GM23248 (cell line): ENCODE measurements at places on chromosomes 3 and 15. TPM values are rescaled to one million over a fixed set of nuclear protein-coding genes. Genes with fewer than 3 reads are reported as not detected.

DNA sequence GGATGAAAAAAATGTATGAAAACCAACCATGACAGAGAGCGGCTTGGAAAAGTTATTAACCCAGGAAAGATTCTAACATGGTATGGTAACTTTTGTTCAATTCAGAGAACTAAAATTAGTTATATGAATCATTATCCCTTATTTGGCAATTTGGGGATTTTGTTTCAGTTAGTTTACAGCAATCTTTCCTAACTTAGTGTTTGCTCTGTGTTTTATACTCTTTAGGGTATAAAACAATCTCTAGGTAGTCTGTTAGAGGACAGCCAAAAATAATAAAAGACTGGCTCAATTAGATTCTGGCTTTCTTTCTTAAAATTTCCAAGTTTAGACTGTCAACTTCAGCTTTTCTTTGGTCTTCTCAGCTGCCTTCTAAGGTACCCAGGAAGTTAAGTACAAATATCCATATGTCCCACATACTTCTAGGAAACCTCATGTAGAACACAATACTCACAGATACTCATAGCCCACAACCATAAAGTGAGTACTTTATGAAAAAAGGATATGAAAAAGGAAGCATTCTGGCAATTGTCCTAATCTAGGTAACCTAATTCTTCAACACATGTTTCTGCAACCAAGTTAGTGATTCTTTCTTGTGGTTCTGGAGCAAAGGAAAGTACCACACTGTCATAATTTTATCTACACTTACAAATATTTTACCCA, 849.3 kb downstream of the ROBO1 start:
- peak overlapping the region; percentile 80 for H3K27ac ChIP-seq
- H3K36me3 ChIP-seq: no peaks in the 10 kb centered on the region
- H3K4me3 ChIP-seq: no peak overlapping the region
- H3K4me1 ChIP-seq: peaks cover 21% of the 10 kb centered on the region
- peak; percentile 46 for DNase-seq
- no peaks in the 10 kb centered on the region for H3K27me3 ChIP-seq

Gene DUOXA2
- not detected in 2 replicates for total RNA-seq

GRCh38 chr3:15271785-15272381, 60.5 kb downstream of the SH3BP5 start:
- H3K36me3 ChIP-seq: no peaks in the 10 kb centered on the region
- H3K27ac ChIP-seq: no peak overlapping the region
- no peaks in the 10 kb centered on the region for H3K27me3 ChIP-seq
- peaks cover 32% of the 10 kb centered on the region for H3K4me1 ChIP-seq
- no peak for DNase-seq
- no peak overlapping the region for H3K4me3 ChIP-seq

DNA sequence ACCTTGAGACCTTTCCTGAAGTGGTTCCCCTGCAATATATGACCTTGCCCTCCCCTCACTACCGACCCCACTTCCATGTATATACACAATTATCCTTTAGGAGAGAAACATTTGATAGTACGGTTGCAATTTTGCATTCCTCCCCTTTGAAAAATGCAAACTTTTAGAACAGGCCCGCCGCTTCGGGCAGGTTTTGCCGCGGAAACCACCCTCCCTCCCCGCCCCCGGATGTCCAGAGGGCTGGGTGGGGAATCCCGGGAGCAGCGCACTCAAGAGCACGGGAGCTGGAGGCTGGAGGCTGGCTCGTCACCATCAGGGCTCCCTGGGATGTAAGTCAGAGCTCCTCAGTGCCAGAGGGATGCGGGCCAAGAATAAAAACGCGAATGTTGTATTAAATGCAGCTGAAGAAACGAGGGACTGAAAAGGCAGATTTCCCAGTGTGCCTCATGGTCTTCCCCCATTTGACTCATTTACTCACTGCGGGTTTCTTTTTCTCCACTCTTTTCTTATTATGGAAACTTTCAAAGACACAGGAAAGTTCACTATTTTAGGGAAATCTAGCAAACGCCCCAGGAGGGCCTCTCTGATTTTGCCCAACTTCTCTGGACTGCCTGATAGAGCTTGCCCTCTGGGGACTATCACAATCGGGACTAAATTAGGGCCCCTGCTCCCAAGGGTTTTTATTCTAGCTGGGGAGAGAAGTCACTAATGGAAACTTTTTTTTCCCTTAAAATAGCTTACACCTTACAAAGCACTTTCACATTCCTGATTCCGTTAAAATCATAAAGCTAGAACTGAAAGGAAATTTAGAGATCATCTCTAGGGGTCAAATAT, 2.9 kb upstream of the USP3 start:
- H3K36me3 ChIP-seq: no peaks in the 10 kb centered on the region
- H3K4me1 ChIP-seq: peaks cover 23% of the 10 kb centered on the region
- H3K27me3 ChIP-seq: no peaks in the 10 kb centered on the region
- peak; percentile 96 for DNase-seq

Gene FILIP1L
- 45.0 and 48.2 TPM in 2 replicates for total RNA-seq

DNA sequence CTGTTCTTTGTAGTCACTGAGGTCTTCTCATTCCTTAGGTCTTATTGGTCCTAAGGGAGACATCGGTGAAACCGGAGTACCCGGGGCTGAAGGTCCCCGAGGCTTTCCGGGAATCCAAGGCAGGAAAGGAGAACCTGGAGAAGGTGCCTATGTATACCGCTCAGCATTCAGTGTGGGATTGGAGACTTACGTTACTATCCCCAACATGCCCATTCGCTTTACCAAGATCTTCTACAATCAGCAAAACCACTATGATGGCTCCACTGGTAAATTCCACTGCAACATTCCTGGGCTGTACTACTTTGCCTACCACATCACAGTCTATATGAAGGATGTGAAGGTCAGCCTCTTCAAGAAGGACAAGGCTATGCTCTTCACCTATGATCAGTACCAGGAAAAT, 11.6 kb downstream of the ADIPOQ start:
- no peak overlapping the region for H3K27ac ChIP-seq
- H3K4me3 ChIP-seq: no peak overlapping the region
- peaks cover 5% of the 10 kb centered on the region; the same call in 1 of the 2 replicates for H3K27me3 ChIP-seq
- no peaks in the 10 kb centered on the region for H3K36me3 ChIP-seq
- no peak for DNase-seq
- H3K4me1 ChIP-seq: no peaks in the 10 kb centered on the region

GRCh38 chr3:152258448-152259393, 10.0 kb upstream of the MBNL1 start:
- H3K36me3 ChIP-seq: no peaks in the 10 kb centered on the region
- H3K4me1 ChIP-seq: peaks cover 28% of the 10 kb centered on the region
- H3K4me3 ChIP-seq: peak overlapping the region; percentile 60
- H3K27me3 ChIP-seq: no peaks in the 10 kb centered on the region
- peak overlapping the region; percentile 84 for H3K27ac ChIP-seq

Gene BLM
- total RNA-seq: 2.1 and 4.8 TPM in 2 replicates

- no peak overlapping the region for H3K4me3 ChIP-seq
- no peak overlapping the region for H3K27ac ChIP-seq
- no peaks in the 10 kb centered on the region for H3K27me3 ChIP-seq
- H3K4me1 ChIP-seq: peaks cover 12% of the 10 kb centered on the region
- no peaks in the 10 kb centered on the region for H3K36me3 ChIP-seq
Observed at GRCh38 chr3:53768478-53769459, 77.5 kb downstream of the CHDH start.

GRCh38 chr15:50670115-50670514, 16.5 kb downstream of the TRPM7 start:
- no peak for DNase-seq
- no peaks in the 10 kb centered on the region for H3K27me3 ChIP-seq
- no peaks in the 10 kb centered on the region for H3K4me1 ChIP-seq
- H3K4me3 ChIP-seq: no peak overlapping the region
- peaks cover 4% of the 10 kb centered on the region; the same call in 1 of the 2 replicates for H3K36me3 ChIP-seq

Gene AGTR1
- 4.0 and 6.3 TPM in 2 replicates for total RNA-seq

DNA sequence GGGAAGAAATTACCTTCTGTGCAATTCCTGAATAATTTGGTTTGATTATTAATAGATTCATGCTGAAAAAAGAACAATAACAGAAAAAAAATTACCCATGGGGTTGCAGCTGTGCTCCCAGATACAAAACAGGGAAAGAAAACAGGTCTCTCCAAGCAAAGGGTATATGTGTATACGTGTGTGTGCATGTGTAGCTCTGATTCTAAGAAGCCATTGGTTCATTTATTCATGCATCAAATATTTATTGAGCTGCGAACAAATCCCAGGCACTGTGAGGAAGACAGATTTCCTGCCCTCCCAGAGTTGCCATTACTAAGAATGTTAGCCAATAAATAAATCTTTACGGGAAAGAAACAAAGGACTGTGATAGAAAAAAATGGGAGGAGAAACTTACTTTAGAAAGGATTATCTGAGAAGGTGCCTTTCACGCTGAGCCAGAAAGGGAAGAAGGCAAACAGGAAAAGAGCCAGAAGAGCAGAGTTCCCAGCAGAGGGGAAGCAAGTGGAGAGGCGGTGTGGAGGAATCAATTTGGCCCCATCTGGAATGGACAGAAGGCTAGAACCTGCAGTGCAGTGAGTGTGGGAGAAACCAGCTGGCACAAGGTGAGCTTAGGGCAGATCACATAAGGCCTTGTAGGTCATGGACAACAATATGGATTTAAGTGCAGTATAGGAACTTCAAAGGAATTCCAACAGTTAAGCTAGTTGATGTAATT, 20.7 kb downstream of the CHL1 start:
- H3K27ac ChIP-seq: no peak overlapping the region
- no peak for DNase-seq
- no peaks in the 10 kb centered on the region for H3K4me1 ChIP-seq
- H3K27me3 ChIP-seq: no peaks in the 10 kb centered on the region
- no peaks in the 10 kb centered on the region for H3K36me3 ChIP-seq

DNA sequence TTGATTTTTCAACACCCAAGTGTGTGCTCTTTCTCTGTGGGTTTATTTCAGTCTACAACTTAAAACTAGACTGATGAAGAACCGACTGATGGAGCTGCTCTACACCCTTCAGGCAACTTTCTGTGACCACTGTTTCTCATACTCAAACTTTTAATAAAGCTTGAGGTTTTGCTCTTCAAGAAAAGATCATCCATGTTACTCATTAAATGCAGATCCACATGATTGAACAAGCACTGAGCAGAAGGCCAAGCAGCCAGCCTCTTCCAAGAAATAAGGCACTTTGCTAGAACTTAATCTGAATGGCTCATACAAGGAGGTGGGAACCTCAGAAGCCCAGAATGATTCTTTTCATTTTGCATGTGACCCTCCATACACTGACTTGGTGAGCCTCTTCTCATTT, 8.7 kb downstream of the SLC27A2 start:
- DNase-seq: no peak
- no peaks in the 10 kb centered on the region for H3K4me1 ChIP-seq
- H3K36me3 ChIP-seq: no peaks in the 10 kb centered on the region
- no peak overlapping the region for H3K4me3 ChIP-seq
- H3K27me3 ChIP-seq: peaks cover 13% of the 10 kb centered on the region

- no peaks in the 10 kb centered on the region for H3K36me3 ChIP-seq
- peaks cover 11% of the 10 kb centered on the region for H3K4me1 ChIP-seq
- no peak overlapping the region for H3K27ac ChIP-seq
- no peaks in the 10 kb centered on the region for H3K27me3 ChIP-seq
- H3K4me3 ChIP-seq: no peak overlapping the region
Observed at GRCh38 chr3:159632851-159633250, 355.8 kb upstream of the IL12A start.

Gene FSTL1
- total RNA-seq: 4,171 and 4,244 TPM in 2 replicates

DNA sequence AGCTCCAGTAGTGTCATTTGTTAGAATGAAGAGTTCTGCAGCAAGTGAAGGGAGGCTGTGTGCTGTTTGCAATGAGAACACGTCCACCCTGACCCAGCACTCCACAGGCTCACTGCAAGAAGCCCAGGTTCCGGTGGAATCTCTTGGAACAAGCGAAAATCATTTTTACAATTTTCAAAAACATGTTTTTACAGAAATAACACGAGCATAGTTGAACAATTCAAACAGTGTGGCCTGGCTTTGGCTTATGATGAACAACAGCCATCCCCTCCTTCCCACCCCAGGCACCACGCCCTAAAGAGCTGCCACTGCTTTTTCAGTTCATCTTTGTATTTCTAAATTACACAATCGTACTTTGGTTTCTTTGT, 59.5 kb upstream of the KY start:
- H3K4me3 ChIP-seq: no peak overlapping the region
- peaks cover 38% of the 10 kb centered on the region for H3K4me1 ChIP-seq
- peak; percentile 10 for DNase-seq

DNA sequence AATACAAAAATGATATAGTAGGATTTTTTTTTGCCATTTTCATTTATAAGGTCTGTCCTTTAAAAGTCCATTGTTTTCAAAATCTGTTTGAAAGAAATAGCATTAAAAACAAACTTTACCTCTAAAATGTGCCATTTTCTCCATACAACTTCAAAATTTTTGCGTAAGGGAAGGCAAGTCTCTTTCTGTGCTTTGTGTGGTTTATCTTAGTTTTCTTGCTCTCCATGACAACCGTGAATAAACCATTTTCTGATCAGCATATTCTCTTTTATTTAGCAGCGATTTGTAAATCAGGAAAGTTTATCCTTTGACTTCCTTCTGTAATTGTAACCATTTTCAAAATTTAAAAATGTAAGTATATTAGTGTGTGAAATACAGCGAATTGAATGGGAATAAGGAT, 147.9 kb upstream of the CGNL1 start:
- H3K4me3 ChIP-seq: 0 out of 2 replicates have a peak overlapping the region, but pooled peaks have one; percentile 8
- no peak overlapping the region for H3K27ac ChIP-seq
- H3K27me3 ChIP-seq: no peaks in the 10 kb centered on the region
- H3K4me1 ChIP-seq: peaks cover 49% of the 10 kb centered on the region
- peaks cover 6% of the 10 kb centered on the region; the same call in 1 of the 2 replicates for H3K36me3 ChIP-seq

DNA sequence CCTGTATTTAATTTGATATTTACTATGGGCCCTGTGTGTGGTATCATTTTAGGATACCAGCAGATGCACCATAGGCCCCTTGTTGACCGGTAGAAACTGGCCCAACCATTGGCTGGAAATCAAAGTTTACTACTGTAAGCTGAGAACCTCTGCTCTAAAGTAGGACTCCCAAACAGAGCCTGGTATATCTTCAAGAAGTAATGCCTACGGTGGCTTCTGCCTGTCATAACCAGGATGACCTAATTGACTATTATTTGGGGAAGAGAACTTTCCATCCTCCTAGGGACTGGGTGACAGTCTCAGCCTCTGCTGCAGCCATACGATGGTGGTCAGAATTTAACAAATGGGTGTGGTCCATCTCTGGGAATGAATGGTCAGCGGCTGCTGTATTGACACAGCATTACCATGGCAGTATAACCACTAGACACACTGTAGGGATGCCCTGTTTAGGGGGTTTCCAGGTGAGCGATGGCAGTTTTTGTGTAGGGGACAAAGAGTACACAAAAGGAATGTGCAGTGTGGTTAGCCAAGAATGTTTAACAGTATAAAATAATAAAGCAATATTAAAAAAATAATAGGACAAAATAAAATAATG, 37.3 kb downstream of the RARB start:
- DNase-seq: no peak
- H3K27me3 ChIP-seq: no peaks in the 10 kb centered on the region
- peaks cover 10% of the 10 kb centered on the region for H3K4me1 ChIP-seq
- H3K4me3 ChIP-seq: no peak overlapping the region

GRCh38 chr3:112654492-112654891, 13.5 kb upstream of the CCDC80 start:
- peaks cover 74% of the 10 kb centered on the region for H3K4me1 ChIP-seq
- H3K27ac ChIP-seq: peak overlapping the region; percentile 98
- peak overlapping the region; percentile 53 for H3K4me3 ChIP-seq
- no peaks in the 10 kb centered on the region for H3K36me3 ChIP-seq
- DNase-seq: peak; percentile 55

- H3K27me3 ChIP-seq: no peaks in the 10 kb centered on the region
- H3K36me3 ChIP-seq: no peaks in the 10 kb centered on the region
- H3K4me3 ChIP-seq: no peak overlapping the region
Observed at GRCh38 chr15:67456677-67457529, 64.0 kb upstream of the C15orf61 start.
